ENCODE measurements at places on chromosomes 13 and 19. TPM values are rescaled to one million over a fixed set of nuclear protein-coding genes. Genes with fewer than 3 reads are reported as not detected.

TLE2 gene
- total RNA-seq = 3.4 TPM

C19orf38 gene
- total RNA-seq = 0.24 TPM

FUT3 gene
- not detected for total RNA-seq

CUL4A gene
- 111 TPM for total RNA-seq

PSG11 gene
- total RNA-seq = not detected

MEIS3 gene
- 51.6 TPM for total RNA-seq

GARIN5B gene
- not detected for total RNA-seq

SLC25A41 gene
- 0.12 TPM for total RNA-seq

PTPRH gene
- 1.1 TPM for total RNA-seq

ZIC2 gene
- not detected for total RNA-seq

NLRP5 gene
- total RNA-seq = not detected

All from hair follicle dermal papilla cell (primary cell).